ENCODE measurements at places on chromosomes 6 and 20. TPM values are rescaled to one million over a fixed set of nuclear protein-coding genes. Genes with fewer than 3 reads are reported as not detected.

The GGTLC1 gene
- total RNA-seq, result not detected

The SLC12A5 gene
- total RNA-seq, result not detected

The HLA-G gene
- not detected for total RNA-seq

The CNR1 gene
- total RNA-seq, result 2.6 TPM

The CST3 gene
- 654 TPM for total RNA-seq

The MOG gene
- not detected for total RNA-seq

The ATP6V1G2 gene
- not detected for total RNA-seq

The AFG1L gene
- total RNA-seq, result 1.6 TPM

The DDX39B gene
- 132 TPM for total RNA-seq

The RIN2 gene
- total RNA-seq, result 20.4 TPM

The PGBD1 gene
- 2.3 TPM for total RNA-seq

The CLVS2 gene
- total RNA-seq, result under 0.01 TPM

The DPPA5 gene
- not detected for total RNA-seq

The SIRPD gene
- not detected for total RNA-seq

The CRISP3 gene
- total RNA-seq, result 0.99 TPM

The C6orf52 gene
- not detected for total RNA-seq

The B3GAT2 gene
- total RNA-seq, result not detected

The ABHD16B gene
- not detected for total RNA-seq

The PFDN4 gene
- total RNA-seq, result 48.8 TPM

The ZNF184 gene
- 2.3 TPM for total RNA-seq

The CST1 gene
- not detected for total RNA-seq

The KHDC1 gene
- 3.0 TPM for total RNA-seq

The RSPH4A gene
- 2.6 TPM for total RNA-seq

The DEFB132 gene
- total RNA-seq, result not detected

The KCNK17 gene
- total RNA-seq, result 2.3 TPM

The LZTS3 gene
- total RNA-seq, result 38.4 TPM

The KCNK15 gene
- 3.3 TPM for total RNA-seq

The OR2H1 gene
- not detected for total RNA-seq

The TBCC gene
- total RNA-seq, result 14.5 TPM

The DZANK1 gene
- total RNA-seq, result 1.6 TPM

The GPX5 gene
- not detected for total RNA-seq

The CCR6 gene
- total RNA-seq, result not detected

The ZSCAN23 gene
- 2.3 TPM for total RNA-seq

The ECT2L gene
- not detected for total RNA-seq

The TULP1 gene
- total RNA-seq, result not detected

The FAM209A gene
- total RNA-seq, result not detected

The EDN1 gene
- total RNA-seq, result 19.7 TPM

The DEFB125 gene
- not detected for total RNA-seq

The COL9A3 gene
- 25.2 TPM for total RNA-seq

The ZNF391 gene
- total RNA-seq, result 3.1 TPM

The CTSZ gene
- 89.8 TPM for total RNA-seq

The RAET1G gene
- total RNA-seq, result not detected

The CLPSL1 gene
- 11.9 TPM for total RNA-seq

The MAP3K5 gene
- total RNA-seq, result 33.7 TPM

The SAMD10 gene
- 7.6 TPM for total RNA-seq

The PROKR2 gene
- total RNA-seq, result not detected

The LRRN4 gene
- total RNA-seq, result 11.2 TPM

The E2F1 gene
- total RNA-seq, result not detected

The CHRNA4 gene
- total RNA-seq, result not detected

The SPAG4 gene
- 22.1 TPM for total RNA-seq

The FAM83C gene
- not detected for total RNA-seq

The MMP24OS gene
- total RNA-seq, result 20.4 TPM

The IL17A gene
- not detected for total RNA-seq

The TRIM38 gene
- total RNA-seq, result 4.0 TPM

The BPI gene
- total RNA-seq, result not detected
